ENCODE measurements at places on chromosomes 6 and 20. TPM values are rescaled to one million over a fixed set of nuclear protein-coding genes. Genes with fewer than 3 reads are reported as not detected.

GRCh38 chr6:1383729-1384548, 5.4 kb upstream of the FOXF2 start:
- H3K4me1 ChIP-seq = peaks cover 3% of the 10 kb centered on the region
- peak overlapping the region; percentile 66 for H3K27ac ChIP-seq
- H3K4me3 ChIP-seq = peak overlapping the region; percentile 6
- DNase-seq = no peak
- no peaks in the 10 kb centered on the region for H3K36me3 ChIP-seq

Gene TP53TG5
- 0.40 TPM for total RNA-seq

GRCh38 chr6:116783852-116784251, 18.3 kb upstream of the FAM162B start:
- no peaks in the 10 kb centered on the region for H3K27me3 ChIP-seq
- no peak for DNase-seq
- H3K4me3 ChIP-seq = no peak overlapping the region
- no peaks in the 10 kb centered on the region for H3K4me1 ChIP-seq
- no peaks in the 10 kb centered on the region for H3K36me3 ChIP-seq

DNA sequence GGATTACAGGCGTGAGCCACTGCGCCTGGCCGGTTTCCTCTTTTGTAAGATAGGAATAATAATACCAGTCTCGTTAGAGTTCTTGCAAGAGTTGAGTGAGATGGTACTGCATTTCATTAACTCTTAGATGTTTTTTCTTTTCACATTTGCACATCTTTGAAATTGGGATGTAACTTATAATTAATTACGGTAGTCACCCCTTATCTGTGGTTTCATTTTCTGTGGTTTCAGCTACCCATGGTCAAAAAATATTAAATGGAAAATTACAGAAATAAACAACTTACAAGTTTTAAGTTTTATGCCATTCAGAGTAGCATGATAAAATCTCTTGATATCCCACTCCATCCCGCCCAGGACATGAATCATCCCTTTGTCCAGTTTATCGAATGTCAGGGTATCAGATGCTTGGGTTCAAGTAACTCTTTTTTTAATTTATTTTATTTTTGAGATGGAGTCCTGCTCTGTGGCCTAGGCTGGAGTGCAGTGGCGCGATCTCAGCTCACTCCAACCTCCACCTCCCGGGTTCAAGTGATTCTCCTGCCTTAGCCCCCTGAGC, 15.4 kb downstream of the PTK7 start:
- no peak for DNase-seq
- no peak overlapping the region for H3K4me3 ChIP-seq
- H3K4me1 ChIP-seq = no peaks in the 10 kb centered on the region
- H3K36me3 ChIP-seq = no peaks in the 10 kb centered on the region
- no peaks in the 10 kb centered on the region for H3K27me3 ChIP-seq
- no peak overlapping the region for H3K27ac ChIP-seq

- no peaks in the 10 kb centered on the region for H3K36me3 ChIP-seq
- H3K27me3 ChIP-seq = no peaks in the 10 kb centered on the region
- no peaks in the 10 kb centered on the region for H3K4me1 ChIP-seq
- DNase-seq = no peak
Observed at GRCh38 chr20:3461911-3462677, 8.7 kb upstream of the ATRN start.

- H3K27me3 ChIP-seq = no peaks in the 10 kb centered on the region
- H3K4me3 ChIP-seq = no peak overlapping the region
- H3K36me3 ChIP-seq = no peaks in the 10 kb centered on the region
- DNase-seq = no peak
Observed at GRCh38 chr6:82570083-82570482, 206.5 kb downstream of the TPBG start.

- no peak for DNase-seq
- no peak overlapping the region for H3K4me3 ChIP-seq
- no peaks in the 10 kb centered on the region for H3K36me3 ChIP-seq
- no peaks in the 10 kb centered on the region for H3K27me3 ChIP-seq
- no peak overlapping the region for H3K27ac ChIP-seq
Observed at GRCh38 chr20:21867811-21868210, 162.3 kb downstream of the PAX1 start.

All from colonic mucosa (tissue), 4 donors.